Hepatocyte (in vitro differentiated cells): ENCODE measurements at places on chromosomes 13 and 19. TPM values are rescaled to one million over a fixed set of nuclear protein-coding genes. Genes with fewer than 3 reads are reported as not detected.
A peak's percentile ranks its signal among the peaks of the same experiment; 100 is the strongest.

PSG11 gene
- not detected in 2 replicates for polyA plus RNA-seq

IRF3 gene
- polyA plus RNA-seq = 38.8 and 41.8 TPM in 2 replicates

- peaks cover 2% of the 10 kb centered on the region for H3K4me1 ChIP-seq
- no peaks in the 10 kb centered on the region for H3K36me3 ChIP-seq
- H3K27me3 ChIP-seq = peaks cover 11% of the 10 kb centered on the region
These were observed 15.4 kb downstream of the COMP start for GRCh38 chr19:18775586-18776287.

DNA sequence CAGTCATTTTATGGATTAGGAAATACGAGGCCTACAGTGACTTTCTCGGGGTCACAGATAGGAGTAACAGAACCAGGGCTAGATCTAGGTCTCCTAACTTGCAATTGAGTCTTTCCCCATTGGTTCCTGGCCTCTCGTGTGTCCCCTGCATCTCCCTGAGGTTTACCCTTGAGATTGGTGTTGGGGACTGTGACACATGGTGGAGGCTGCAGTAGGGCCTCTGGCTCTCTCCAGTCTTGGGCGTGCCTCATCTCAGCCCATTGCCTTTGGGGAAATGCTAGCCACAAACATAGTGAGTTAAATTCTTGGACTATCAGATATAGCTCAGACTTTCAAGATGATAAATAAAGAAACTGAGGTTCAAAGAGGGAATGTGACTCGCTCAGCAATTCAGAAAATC, 212.1 kb downstream of the KCNRG start:
- no peak overlapping the region for H3K4me3 ChIP-seq
- no peaks in the 10 kb centered on the region for H3K36me3 ChIP-seq
- no peaks in the 10 kb centered on the region for H3K27me3 ChIP-seq
- no peak overlapping the region for H3K27ac ChIP-seq
- no peak for DNase-seq

PSG2 gene
- not detected in 2 replicates for polyA plus RNA-seq

DNA sequence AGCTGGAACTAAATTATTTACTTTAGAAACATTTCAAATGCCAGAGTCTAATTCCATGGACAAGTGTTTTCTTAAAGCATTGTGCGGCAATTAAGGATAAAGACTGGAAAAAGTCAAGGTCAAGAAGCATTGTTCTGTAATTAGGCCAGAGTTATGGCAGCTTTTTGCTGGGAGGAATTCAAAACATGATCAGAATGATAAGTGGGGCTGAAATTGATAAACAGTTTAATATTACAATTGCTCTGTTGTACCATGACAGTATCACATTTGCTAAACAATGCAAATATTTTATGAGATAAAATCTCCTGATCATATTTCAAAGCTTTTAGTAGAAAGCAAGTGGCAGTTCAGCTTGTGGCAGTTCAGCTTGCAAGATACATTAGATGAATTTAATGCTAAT, 513.7 kb downstream of the GPC6 start:
- no peak overlapping the region for H3K4me3 ChIP-seq
- no peak overlapping the region for H3K27ac ChIP-seq
- no peaks in the 10 kb centered on the region for H3K27me3 ChIP-seq
- no peak for DNase-seq

DNA sequence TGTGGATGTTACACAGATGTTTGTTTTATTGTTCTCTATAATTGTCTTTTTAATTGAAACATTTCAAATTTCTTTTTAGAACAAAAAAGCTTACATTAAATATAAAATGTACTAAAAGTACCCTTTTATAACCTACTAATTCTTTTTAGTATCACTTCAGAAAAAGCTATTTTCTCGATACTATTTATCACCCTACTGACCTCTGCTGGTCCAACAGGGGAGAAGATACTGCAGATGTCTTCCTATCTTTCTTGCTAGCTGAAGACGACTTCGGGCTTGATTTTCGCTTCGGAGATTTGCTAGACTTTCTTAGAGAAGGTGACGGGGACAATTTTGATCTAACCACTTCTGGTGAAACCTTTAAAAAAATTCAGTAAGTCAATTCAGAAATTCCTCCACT, 42.4 kb downstream of the ZC3H13 start:
- no peak overlapping the region for H3K4me3 ChIP-seq
- H3K27me3 ChIP-seq = no peaks in the 10 kb centered on the region
- peak; percentile 22 for DNase-seq
- no peaks in the 10 kb centered on the region for H3K4me1 ChIP-seq

SEMA6B gene
- 0.50 and 1.4 TPM in 2 replicates for polyA plus RNA-seq

DNA sequence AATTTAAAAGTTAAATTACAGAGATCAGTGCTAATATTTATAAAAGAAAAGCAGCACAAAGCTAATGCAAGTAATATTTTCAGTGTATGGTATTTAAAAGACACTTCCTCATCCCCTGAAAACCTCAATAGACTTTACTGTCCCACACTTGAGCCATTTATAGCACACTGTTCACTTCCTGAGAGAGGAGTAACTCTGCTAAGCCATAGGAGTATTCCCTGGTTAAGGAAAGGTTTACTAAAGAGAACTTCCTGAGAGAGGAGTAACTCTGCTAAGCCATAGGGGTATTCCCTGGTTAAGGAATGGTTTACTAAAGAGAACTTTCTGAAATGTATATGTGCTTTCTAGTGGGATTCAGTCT, 159.4 kb downstream of the NHLRC3 start:
- no peak overlapping the region for H3K27ac ChIP-seq
- no peak overlapping the region for H3K4me3 ChIP-seq
- H3K27me3 ChIP-seq = no peaks in the 10 kb centered on the region
- H3K36me3 ChIP-seq = no peaks in the 10 kb centered on the region

- DNase-seq = no peak
- no peak overlapping the region for H3K4me3 ChIP-seq
- no peak overlapping the region for H3K27ac ChIP-seq
- no peaks in the 10 kb centered on the region for H3K27me3 ChIP-seq
- peaks cover 21% of the 10 kb centered on the region for H3K4me1 ChIP-seq
These were observed 66.7 kb downstream of the SLC10A2 start for GRCh38 chr13:102999499-102999898.

- H3K36me3 ChIP-seq = no peaks in the 10 kb centered on the region
- DNase-seq = no peak
- no peak overlapping the region for H3K27ac ChIP-seq
- H3K4me3 ChIP-seq = no peak overlapping the region
- H3K27me3 ChIP-seq = no peaks in the 10 kb centered on the region
These were observed 1658.6 kb downstream of the OLFM4 start for GRCh38 chr13:54687173-54687572.

ABCA7 gene
- 26.8 and 38.1 TPM in 2 replicates for polyA plus RNA-seq

B3GNT8 gene
- polyA plus RNA-seq = 14.6 and 17.7 TPM in 2 replicates

GRCh38 chr19:45492627-45493470, 4.0 kb downstream of the RTN2 start:
- peak; percentile 58 for DNase-seq
- H3K27ac ChIP-seq = peak overlapping the region; percentile 32
- H3K36me3 ChIP-seq = no peaks in the 10 kb centered on the region
- peaks cover 6% of the 10 kb centered on the region for H3K4me1 ChIP-seq
- H3K4me3 ChIP-seq = peak overlapping the region; percentile 35

- no peak overlapping the region for H3K4me3 ChIP-seq
- H3K36me3 ChIP-seq = no peaks in the 10 kb centered on the region
- H3K27ac ChIP-seq = no peak overlapping the region
- no peaks in the 10 kb centered on the region for H3K27me3 ChIP-seq
- H3K4me1 ChIP-seq = peaks cover 8% of the 10 kb centered on the region
These were observed 394.9 kb downstream of the DLEU7 start for GRCh38 chr13:50448535-50448998.

CNN1 gene
- 12.6 and 12.9 TPM in 2 replicates for polyA plus RNA-seq

DNA sequence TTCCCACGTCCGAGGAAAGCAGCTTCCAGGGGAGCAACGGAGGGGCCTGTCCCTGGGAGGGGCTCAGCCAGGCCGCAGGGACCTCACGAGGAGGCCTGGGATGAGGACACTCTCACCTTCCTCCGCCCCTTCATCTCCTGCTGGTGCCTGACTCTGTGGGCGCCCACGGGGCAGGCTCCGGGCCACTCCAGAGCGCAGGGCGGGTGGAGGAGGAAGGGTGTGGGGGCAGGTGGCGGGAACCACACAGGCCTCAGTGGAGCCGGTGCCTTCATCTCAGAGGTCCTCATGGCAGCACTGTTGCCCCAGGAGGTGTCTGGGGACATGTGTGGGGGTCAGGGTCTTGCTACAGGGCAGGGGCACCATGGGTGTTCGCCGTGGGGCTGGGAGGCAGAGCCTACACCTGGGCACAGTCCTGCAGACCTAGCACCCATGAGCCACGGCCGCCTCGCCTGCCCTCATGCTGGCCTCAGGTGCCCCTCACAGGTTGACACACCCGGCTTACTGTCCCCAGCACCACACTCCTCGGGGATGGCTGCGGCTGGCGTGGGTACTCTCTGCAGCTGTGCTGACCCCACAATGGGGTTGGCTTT, 10.1 kb upstream of the TMEM255B start:
- no peaks in the 10 kb centered on the region for H3K36me3 ChIP-seq
- H3K27ac ChIP-seq = no peak overlapping the region
- H3K4me3 ChIP-seq = no peak overlapping the region
- no peak for DNase-seq
- H3K27me3 ChIP-seq = no peaks in the 10 kb centered on the region

GRCh38 chr19:38434549-38435051, 1.1 kb downstream of the RYR1 start:
- DNase-seq = peak; percentile 25
- no peaks in the 10 kb centered on the region for H3K4me1 ChIP-seq
- peaks cover 16% of the 10 kb centered on the region for H3K27me3 ChIP-seq
- H3K36me3 ChIP-seq = no peaks in the 10 kb centered on the region

- no peak overlapping the region for H3K4me3 ChIP-seq
- H3K27me3 ChIP-seq = no peaks in the 10 kb centered on the region
- no peaks in the 10 kb centered on the region for H3K36me3 ChIP-seq
- H3K27ac ChIP-seq = no peak overlapping the region
These were observed 499.5 kb upstream of the SPRY2 start for GRCh38 chr13:80840316-80840976.

- no peaks in the 10 kb centered on the region for H3K27me3 ChIP-seq
- H3K36me3 ChIP-seq = no peaks in the 10 kb centered on the region
- H3K4me1 ChIP-seq = no peaks in the 10 kb centered on the region
- DNase-seq = no peak
- no peak overlapping the region for H3K27ac ChIP-seq
These were observed 70.9 kb upstream of the WASF3 start for GRCh38 chr13:26486550-26486949.

DNA sequence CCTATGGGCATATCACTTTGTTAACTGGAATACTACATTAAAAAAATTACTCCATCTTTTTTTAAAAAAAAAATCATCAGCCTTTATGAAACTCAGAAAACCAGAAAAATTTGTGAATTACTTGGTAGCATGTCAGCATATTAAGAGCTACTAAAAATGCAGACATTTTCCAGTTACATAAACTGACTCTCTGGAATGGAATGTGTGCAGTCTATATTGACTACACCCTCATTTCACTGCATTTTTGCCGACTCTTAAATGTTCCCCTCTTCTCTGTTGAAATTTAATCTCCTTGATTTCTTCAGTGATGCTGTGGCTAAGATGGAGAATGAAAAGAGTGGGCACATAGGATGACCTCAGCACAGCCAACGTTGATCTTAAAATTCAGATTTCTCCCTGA, 393.8 kb downstream of the ITGBL1 start:
- H3K4me3 ChIP-seq = no peak overlapping the region
- DNase-seq = no peak
- H3K4me1 ChIP-seq = no peaks in the 10 kb centered on the region
- no peaks in the 10 kb centered on the region for H3K36me3 ChIP-seq

- no peak overlapping the region for H3K27ac ChIP-seq
- H3K36me3 ChIP-seq = no peaks in the 10 kb centered on the region
- no peak overlapping the region for H3K4me3 ChIP-seq
These were observed 3.3 kb downstream of the BCAM start for GRCh38 chr19:44812142-44812718.

CEACAM8 gene
- polyA plus RNA-seq = not detected in 2 replicates

CYP2S1 gene
- 23.7 and 26.0 TPM in 2 replicates for polyA plus RNA-seq

GRCh38 chr13:77563111-77563510, 27.6 kb downstream of the SCEL start:
- no peak overlapping the region for H3K27ac ChIP-seq
- H3K36me3 ChIP-seq = no peaks in the 10 kb centered on the region
- H3K27me3 ChIP-seq = no peaks in the 10 kb centered on the region

DNA sequence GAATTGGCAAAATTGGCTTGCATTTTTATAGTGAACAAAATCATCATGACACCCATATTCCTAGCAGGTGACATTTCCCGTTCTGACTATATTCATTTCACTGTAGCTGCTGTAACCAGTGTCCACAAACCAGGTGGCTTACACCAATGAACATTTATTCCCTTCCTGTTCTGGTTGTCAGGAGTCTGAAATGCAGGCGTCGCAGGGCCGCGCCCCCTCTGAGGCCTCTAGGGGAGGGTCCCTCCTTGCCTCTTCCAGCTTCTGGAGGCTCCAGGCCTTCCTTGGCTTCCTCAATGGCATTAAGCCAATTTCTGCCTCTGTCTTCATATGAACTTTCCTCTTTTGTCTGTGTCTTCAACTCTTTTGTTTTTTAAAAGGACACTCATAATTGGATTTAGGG, 6.5 kb upstream of the RLN3 start:
- H3K4me1 ChIP-seq = no peaks in the 10 kb centered on the region
- H3K27me3 ChIP-seq = no peaks in the 10 kb centered on the region
- H3K4me3 ChIP-seq = no peak overlapping the region
- no peak for DNase-seq
- H3K27ac ChIP-seq = no peak overlapping the region

GRCh38 chr19:8821748-8822241, 10.3 kb downstream of the ZNF558 start:
- no peaks in the 10 kb centered on the region for H3K36me3 ChIP-seq
- no peak for DNase-seq

DNA sequence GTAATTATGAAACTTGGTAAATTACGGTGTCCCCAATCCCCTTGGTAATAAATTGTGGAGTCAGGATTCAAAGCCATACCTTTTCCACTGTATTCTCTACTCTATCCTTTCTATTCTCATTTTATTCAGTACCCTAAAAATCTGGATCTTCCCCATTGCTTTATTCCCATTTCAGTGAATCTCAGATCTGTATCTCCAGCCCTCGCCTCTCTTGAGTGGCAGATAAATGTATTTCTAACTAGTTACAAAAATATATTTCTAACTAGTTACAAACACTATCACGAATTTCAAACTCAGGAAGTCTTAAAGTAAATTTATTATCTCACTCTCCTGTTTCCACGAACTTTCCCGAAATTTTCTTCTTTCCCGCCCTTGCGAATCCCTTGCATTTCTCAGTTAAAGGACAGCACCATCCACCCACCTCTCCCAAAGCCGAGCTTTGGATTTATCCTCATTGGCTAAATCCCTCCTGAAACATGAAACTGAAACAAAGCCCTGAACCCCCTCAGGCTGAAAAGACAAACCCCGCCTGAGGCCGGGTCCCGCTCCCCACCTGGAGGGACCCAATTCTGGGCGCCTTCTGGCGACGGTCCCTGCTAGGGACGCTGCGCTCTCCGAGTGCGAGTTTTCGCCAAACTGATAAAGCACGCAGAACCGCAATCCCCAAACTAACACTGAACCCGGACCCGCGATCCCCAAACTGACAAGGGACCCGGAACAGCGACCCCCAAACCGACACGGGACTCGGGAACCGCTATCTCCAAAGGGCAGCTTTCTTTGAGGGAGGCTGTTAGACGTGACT, 164.3 kb upstream of the PABPC3 start:
- H3K4me1 ChIP-seq = peaks cover 3% of the 10 kb centered on the region
- no peak for DNase-seq
- H3K27me3 ChIP-seq = peaks cover 33% of the 10 kb centered on the region
- H3K4me3 ChIP-seq = peak overlapping the region; percentile 19
- H3K36me3 ChIP-seq = no peaks in the 10 kb centered on the region
- no peak overlapping the region for H3K27ac ChIP-seq
